T-helper 1 cell (primary cell): ENCODE measurements at places on chromosomes 2 and 18.

DNA sequence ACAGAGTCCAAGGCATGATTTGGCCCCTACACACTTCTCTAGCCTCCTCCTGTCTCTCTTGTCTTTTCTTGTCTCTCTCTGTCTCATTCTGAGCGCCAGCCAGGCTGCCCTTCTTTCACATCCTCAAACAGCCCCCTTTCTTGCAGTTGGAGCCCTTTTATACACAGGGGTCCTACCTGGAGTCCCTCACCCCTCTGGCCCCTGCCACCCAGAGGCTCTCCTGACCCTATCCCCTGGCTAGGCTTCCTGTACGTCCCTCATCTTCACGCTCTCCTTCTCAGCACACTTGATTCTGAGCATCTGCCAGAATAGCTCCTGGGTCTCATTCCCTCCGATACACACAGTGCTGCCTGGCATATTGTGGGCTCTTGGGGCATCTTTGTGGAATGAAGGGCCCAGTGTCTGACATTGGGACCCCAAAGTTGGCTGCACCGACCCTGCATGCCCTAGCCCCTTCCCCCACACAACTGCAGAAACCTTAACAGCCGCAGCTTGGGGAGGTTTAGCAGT lies 261.9 kb downstream of the DYSF start:
- DNase-seq: no peak

DNA sequence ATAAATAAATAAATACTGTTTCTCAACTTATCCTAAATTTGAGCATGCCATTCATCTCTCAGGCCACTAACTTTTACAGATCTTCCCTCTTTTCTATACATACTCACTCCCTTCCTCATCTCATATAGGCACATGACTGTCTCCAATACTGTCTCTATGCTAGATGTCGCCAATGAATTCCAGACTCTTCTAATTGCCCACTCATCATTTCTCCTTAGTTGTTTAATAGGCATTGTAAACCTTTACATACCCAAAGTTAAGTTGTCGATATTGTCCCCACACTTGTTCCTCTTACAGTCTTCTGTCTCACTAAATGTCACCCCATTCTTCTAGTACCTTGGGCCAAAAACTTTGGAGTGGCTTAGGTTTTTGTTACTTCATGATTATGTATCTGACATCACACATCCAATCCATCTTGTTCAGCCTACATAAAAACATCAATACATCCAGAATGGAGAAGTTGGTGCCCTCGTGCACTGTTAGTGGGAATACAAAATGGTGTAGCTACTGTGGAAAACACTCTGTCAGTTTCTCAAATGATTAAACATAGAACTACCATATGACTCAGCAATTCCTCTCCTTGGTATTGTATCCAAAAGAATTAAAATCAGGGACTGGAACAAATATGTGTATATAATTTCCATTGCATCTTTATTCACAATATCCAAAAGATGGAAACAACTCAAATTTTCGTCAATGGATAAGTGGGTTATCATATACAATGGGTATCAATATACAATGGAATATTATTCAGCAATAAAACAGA lies 935.1 kb downstream of the SLC4A3 start:
- no peak for DNase-seq

- DNase-seq: no peak
These were observed 624.0 kb upstream of the LRRTM4 start for GRCh38 chr2:78145997-78146722.

DNA sequence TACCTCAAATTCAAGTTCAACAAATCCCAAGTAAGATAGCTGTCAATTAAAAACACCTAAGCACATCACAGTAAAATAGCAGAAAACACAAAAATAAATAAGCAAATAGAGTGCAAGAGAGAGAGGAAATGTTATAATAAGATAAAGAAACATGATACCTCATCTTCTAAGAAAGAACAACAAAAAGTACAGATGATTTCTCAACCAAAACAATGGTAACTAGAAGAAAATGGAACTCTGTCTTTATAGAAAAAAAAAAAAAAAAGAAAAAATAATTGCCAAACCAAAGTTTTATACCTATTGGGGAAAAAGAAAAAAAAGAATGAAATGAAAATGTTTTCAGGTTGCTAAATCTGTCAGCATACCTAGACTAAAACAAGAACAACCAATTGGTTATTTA lies 1253.5 kb upstream of the CDH2 start:
- no peak for DNase-seq

DNA sequence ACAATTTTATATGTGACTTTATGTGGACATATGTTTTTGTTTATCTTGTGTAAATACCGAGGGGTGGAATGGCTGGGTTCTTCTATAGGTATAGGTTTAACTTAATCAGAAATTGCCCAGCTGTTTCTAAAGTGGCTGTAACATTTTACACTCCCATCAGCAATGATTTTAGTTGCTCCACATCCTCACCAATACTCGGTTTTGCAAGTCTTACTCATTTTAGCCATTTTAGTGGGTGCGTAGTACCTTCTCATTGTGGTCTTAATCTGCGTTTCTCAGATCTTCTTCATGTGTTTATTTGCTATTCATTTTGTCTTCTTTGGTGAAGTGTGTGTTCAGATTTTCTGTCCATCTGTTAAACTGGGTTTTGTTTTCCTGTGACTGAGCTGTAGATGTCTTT lies 95.4 kb upstream of the BCL2L11 start:
- no peak for DNase-seq

DNA sequence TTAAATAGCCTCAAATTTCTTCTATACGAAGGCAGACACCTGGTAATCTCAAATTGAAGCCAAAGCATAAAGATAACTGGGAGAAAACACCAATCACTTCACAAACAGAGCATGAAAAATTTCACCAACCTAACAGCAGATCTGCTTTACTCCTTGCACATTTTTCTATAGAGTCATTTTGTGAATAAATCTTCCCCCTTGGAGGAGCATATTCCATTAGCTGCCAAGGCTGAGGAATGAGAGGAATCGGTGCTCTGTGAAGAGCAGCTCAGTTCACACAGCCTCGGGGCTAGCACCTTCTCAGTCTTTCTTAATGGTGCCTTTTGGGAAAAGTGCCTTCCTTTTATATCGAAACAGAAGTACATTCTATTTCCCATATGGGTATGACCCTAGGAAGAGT lies 1313.7 kb upstream of the NRXN1 start:
- no peak for DNase-seq

DNA sequence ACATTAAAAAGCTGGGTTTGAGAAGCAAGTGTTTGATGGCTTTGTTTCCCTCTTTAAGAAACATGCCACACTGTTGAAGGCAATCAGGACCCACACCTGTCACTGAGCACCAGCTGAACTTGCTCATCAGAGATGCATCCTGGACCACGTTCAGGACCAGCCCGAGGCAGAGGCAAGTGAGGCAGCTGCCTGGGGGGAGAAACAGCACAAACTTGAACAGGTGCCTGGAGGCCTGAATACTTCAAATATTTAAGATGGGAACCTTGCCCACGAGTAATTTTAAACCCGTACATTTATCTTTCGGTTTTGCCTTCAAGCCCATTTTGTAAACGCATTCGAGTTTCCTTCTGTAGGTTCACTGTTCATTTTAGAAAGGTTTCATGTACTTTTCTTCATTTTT lies 421.3 kb downstream of the NYAP2 start:
- no peak for DNase-seq

DNA sequence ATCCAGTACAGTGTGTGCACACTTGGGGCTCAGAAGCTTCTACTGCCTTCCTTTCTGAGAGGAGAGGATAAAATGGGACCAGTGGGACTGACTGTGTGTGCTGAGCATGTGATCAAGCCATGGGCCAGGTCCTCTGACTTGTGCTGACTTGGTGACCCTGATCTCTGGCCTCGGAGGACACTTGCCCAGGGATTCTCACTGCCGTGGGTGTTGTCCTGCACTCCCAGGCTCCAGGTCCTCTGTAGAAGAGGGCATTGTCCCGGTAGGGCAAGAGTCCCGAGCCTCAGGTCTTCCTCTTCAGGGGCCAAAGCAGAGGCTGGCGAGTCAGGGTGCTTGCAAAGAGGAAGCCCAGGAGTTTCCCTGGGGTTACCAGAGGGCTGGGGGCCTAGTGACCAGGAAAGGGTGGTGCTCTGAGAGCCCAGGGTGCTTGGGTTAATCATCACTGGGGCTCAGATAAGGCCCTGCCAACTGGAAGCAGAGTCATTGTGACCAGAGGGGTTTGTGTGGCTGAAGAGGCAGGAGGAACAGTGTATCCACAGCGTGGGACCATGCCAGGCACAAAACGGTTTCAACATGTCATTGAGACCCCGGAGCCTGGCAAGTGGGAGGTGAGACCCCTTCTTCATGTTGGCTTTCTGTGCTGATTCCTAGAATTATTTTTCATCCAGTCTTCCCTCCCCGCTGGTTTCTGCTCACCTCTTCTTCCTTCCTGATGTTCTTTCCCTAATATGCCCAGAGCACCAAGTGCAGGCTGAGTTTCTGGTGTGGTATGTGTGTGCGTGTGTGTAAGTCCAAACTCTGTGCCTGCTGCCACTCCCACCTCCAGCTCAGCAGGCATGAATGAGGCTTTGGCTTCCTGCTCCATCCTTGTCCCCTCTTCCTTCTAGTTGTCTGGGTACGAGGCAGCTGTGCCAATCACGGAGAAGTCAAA lies at the start of gene GCKR:
Gene GCKR (plus strand): TSS at position 483 of the 931 bp plus-strand sequence. CDS start 66 bp downstream, at position 549.
- no peak for DNase-seq

DNA sequence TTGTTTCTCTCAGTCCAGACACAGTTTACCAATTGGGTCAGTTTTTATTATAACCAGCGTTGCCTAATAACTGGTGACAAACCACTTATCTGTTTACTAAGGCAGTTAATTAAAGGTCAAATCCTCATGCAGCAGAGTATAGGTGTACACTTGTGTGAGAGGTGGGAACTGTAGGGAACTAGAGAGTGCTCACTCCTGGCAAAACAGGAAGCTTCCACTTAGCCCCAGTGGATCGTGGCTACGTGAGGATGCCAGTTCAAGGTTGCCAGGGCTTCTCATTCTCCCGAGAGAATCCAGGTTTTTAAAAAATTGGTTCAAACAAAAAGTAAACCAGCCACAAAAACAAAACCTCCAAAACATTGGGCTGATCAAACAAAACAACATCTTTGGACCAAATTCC lies 8.1 kb downstream of the CYBRD1 start:
- no peak for DNase-seq

DNA sequence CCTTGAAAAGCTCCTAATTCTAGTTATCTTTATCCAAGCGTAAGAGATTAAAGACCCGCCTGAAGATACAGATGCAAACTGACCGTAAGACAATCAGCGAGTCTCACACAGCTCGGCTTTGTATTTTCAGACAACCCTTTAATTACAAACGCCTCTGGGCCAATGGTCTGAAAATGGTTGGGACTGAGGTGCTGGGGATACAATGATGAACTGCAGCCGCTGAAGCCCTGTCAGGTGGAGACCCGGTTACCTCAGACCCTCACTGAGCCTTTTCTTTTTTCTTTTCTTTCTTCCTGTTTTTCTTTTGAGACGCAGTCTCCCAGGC lies 715 bp upstream of the CFAP36 start:
- DNase-seq: peak; percentile 4

DNA sequence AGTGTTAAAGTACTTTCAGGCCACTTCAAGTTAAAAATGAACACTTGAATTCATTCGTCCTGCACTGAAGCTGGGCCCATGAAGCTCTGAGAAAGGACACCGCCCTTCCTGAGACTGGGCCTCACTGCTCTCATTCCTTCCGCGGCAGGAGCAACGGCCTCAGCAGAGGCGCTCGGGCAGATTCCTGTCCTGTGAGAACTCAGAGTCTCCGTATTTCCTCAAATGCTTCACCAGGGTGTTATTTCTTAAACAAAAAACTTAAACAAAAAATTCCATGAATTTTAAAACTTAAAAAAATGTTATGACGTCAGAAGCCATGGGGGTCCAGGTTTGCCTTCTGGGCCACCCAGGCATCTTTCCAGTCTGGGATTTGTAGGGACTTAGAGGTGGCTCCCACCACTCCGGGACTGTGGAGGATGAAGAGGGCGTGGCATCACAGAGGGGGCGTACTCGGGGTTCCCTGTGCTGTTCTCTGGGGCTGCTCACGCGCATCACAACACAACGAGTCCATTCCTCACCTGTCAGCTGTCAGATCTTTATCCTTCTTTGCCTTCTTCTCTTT lies 115.9 kb upstream of the ASB18 start:
- DNase-seq: no peak

DNA sequence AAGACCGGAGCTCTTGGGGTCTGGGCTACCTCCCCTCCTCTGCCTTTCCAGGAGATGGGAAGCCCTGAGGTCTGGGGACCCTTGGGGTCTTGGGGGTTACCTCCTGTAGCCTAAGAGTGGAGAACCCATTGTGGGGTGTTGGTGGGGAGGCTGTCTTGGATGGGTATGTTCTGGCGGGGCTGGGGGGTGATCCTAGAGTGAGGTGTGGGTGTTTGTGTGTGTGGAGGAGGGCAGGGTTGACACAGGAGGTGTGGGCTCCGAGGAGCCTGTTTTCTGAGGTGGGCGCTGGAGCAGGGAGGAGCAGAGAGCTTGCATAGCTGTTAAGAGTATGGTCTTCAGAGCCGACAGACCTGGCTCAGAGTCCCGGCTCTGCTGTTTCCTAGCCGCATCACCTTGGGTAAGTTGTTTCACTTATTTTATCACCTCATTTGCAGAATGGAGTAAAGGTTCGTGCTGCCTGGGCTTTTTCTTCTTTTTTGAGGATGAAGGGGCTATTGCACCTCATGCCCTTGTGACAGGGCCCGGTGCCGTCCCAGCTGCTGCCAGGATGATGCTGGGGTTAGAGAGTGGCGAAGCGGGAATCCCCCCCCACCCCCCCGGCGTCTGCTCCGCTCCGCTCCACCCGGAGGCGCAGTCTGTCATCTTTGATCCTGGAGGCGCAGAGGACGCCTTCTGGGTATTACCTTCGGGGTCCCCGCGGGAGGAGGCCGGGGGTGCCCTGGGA lies 17.2 kb downstream of the TET3 start:
- DNase-seq: no peak

DNA sequence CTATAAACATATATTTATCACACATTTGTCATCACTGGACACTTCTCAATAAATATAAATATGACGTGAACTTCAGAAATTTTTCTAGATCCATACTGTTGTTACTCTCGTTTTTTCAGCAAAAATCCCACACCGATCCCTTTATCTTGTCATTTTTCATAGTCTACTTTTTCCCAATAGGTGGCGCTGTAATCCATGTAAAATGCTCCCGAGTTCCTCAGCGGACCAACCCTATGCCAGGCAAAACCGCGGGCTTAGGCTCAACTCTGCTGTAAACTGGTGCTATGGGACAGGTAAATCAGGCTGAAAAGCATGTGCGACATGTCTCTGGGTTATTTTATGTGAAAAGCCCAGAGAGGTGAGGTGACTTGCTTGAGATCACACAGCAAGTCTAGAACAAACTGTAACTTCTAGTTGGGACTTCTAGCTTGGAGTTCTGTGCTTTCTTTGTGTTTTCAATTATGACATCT lies 104.0 kb downstream of the COBLL1 start:
- DNase-seq: no peak

GRCh38 chr2:196170606-196171247 lies 651 bp downstream of the STK17B start:
- peak; percentile 63 for DNase-seq

GRCh38 chr2:112588611-112589045 lies 4.2 kb downstream of the CHCHD5 start:
- no peak for DNase-seq

GRCh38 chr2:53098696-53099078 lies 668.9 kb upstream of the CHAC2 start:
- no peak for DNase-seq
